NCI-H1417 (cell line): ENCODE measurements at places on chromosomes 12 and 14.
A peak's percentile ranks its signal among the peaks of the same experiment; 100 is the strongest.

DNA sequence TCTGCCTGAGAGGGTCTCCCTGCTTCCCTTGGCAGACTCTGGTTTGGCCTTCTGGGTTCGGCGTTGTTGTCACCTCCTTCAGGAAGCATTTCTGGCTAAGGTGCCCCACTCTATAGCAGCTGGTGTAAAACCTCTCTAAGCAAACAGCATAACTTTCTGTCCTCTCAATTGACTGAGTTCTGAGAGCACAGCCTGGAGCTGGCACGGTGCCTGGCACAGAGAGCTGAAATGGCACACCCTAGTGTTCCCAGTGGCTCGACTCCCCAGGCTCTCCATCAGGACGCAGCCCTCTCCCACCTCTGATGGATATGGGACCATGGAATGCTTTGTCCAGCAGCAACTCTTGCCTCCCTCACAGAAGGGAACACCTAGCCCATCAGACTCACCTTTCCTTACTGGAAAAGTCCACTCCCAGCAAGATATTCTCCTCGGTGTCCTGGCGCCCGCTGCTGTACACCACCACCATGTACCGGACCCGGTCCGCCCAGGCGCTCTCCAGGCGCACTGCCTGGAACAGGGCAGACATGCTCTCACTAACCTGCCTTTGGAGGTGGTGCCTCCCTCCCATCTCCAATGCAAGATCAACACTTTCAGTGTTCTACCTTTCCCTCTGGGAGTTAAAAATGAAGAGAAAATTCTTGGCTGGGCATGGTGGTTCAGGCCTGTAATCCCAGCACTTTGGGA is 40.6 kb downstream of the SSH1 start:
- no peak for DNase-seq

- no peak for DNase-seq
Measured at GRCh38 chr14:98956181-98956580, 315.8 kb downstream of the BCL11B start.

DNA sequence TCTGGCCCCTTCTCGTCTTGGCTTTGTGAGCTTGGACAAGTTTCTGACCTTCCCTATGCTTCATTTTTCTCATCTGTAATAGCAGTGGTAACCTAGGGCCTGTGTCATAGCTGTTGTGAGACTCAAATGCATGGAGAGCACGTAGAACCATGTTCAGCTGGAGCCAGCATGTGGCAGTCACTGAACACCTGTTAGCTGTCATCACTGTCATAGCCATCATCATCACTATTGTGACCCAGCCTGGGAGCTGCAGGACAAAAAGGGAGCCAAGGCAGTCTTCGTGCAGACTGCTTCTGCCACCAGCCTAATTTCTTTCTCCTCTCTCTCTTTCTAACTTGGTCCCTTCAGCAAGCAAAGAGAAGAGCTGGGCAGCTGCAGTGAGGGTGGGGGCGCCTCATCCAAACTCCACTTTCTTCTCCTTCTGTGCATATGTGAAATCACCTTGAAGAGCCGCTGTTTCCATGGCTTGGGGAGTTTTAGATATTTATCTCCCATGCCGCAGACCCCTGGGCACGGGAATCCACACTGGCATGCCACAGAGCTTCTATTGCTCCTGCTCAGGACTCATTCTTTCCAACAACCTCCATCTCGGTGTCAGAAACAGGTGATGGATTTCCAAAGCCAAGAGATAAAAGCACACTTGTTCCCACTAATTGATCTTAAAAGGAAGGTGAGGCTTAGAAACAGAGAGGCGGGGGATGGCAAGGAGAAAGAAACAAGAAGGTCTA is 87.0 kb downstream of the SRRM4 start:
- peak; percentile 58 for DNase-seq

GRCh38 chr12:124107351-124107750 is 134.3 kb downstream of the ZNF664 start:
- no peak for DNase-seq

DNA sequence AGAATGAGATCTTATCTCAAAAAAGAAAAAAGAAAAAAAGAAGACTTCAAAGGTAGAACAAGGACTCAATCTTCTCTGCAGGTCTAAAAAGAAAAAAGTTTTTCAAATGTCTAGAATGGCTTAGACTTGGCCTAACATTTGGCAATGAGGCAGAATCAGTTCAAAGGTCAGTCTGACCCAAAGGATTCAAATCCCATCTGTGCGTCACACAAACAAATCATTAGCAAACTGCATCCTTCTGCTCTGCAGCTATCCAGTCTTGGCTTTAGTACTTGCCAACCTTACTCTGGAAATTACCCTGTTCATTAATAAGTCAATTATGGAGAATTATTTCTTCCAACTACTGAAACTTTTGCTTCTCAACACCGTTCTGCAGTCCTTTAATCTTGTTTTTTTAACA is 3.1 kb downstream of the YAF2 start:
- DNase-seq: no peak

- no peak for DNase-seq
Measured at GRCh38 chr12:12899530-12900380, 8.4 kb downstream of the GPRC5A start.

DNA sequence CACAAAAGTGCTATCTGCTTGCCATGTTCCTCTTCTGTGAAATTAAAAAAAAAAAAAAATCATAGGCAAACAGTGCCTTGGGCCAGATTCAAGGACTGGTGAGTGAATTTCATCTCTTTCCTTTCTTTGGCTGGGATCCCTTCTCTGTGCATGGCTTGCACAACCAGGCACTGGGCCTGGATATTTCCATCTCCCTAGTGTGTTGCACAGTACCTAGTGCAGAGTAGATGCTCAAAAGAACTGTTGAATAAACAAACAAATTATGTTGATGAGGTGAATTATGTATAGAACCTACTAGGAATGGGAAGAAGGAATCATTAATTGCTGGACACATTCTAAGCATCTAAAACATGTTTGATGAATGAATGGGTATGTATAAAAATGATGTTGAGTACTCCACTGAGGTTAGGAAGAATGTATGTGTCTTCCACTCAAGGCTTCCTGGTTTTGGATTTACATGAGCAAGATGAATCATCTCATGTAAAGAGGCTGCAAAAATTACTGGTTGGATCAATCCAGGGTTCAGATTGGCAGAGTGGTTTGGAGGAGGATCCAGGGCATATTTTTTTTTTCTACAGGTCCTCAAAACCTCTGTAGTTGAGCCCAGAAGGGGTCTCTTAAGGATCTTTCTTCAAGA is 93.2 kb downstream of the EMP1 start:
- DNase-seq: no peak
